ENCODE measurements at places on chromosomes 5 and 9.

GRCh38 chr5:132293992-132294727 is at the start of gene SLC22A4:
SLC22A4 (plus strand) TSS chr5:132294394; CDS start chr5:132294617, 223 bp downstream.
- peak; percentile 20 for DNase-seq

- no peak for DNase-seq
These were observed 7.8 kb downstream of the LCN9 start for GRCh38 chr9:135670721-135671590.

GRCh38 chr5:15529821-15530220 is 29.8 kb downstream of the FBXL7 start:
- no peak for DNase-seq

GRCh38 chr9:69122082-69122548 is 52.0 kb upstream of the TJP2 start:
- DNase-seq: no peak

- DNase-seq: no peak
These were observed 14.4 kb downstream of the ANKRD33B start for GRCh38 chr5:10578293-10578665.

DNA sequence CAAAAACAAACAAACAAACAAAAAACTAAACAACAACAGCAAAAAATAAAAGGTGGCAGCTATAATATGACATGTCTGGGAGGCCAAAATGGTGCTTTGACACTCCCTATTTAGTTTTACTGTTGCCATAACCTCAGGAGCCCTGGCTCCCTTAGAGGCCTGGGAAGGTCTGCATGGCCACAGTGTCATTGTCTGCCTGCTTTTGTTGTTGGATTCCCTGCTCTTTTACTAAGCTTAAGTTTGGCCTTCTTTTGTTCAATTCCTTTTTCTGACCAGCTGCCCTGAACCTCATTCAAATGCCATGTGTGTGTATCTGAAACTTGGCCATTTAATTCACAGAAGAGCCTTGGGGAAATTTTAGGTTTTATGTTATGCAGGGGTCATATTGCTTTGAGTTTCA is 458.2 kb downstream of the TMEM232 start:
- DNase-seq: no peak

- no peak for DNase-seq
These were observed 19.7 kb downstream of the DNAJA1 start for GRCh38 chr9:33044677-33045282.

- no peak for DNase-seq
These were observed at the start of gene CDH12 for GRCh38 chr5:22852807-22853660. CDH12 (minus strand) TSS chr5:22853344.

DNA sequence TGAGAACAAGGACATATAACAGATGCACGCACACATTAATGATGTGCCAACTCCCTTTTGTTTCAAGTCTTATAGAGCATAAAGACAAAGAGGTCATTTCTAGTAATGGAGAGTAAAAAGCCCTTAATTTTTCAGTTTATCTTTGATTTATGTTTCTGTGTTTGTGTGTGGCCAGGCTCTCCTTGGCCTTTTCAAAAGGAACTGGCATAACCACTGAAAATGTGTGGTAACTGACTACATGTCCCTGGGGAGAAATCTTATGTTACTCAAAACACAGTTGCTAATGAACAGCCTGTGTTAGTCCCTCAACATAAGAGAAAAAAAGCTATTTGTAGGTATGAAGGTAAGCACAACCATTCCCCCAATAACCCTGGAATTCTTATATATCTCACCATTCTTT is 47.6 kb upstream of the SHOC1 start:
- DNase-seq: no peak

DNA sequence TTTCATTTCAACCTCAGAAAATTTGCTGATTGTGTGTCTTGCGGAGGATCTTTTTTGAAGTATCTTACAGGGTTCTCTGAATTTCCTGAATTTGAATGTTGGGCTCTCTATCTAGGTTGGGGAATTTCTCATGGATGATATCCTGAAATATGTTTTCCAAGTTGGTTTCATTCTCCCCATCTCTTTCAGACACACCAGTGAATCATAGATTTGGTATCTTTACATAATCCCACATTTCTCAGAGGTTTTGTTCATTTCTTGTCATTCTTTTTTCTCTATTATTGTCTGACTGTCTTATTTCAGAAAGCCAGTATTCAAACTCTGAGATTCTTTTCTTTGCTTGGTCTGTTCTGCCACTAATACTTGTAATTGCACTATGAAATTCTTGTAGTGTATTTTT is 456.9 kb downstream of the PRELID2 start:
- DNase-seq: no peak

DNA sequence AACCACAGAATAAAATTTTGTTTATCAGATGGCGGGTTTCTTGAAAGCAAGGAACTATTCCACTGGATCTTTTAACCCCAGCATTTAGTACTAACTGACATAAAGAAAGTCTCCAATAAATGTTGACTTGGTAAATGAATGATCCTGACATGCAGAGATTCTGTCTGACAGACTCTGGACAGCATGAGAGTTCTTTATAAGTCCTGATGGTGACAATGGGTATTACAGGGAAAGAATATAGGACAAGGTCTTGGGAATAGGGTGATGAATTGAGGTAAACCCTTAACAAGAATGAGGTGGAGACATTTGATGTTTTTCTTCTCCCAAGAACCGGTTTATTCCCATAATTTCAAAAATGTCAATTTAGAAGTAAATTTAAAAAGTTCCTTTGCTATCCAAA is 453.9 kb downstream of the TUSC1 start:
- DNase-seq: no peak

- no peak for DNase-seq
These were observed 31.1 kb downstream of the PTTG1 start for GRCh38 chr5:160452795-160453194.

DNA sequence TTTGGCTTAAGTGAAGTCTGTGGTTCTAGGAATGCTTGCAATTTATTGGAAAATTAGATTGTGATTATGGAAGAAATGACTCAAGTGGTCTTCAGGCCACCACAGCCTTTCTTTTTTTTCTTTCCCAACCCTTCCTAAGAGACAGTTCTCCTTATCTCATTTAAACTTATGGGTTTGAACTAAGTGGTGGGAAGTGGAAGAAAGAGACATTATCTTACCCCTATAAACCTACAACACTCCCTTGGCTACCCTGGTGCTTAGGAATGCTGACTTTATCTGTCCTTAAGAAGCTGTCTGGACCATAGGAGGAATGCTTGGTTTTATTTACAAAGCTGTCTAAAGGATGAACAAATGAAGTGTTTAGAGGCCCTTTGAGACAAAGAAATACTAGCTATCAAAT is 5.1 kb upstream of the ERAP1 start:
- no peak for DNase-seq

GRCh38 chr9:31683116-31683515 is 701.3 kb upstream of the ACO1 start:
- DNase-seq: no peak

- no peak for DNase-seq
These were observed 44.9 kb upstream of the ZNF366 start for GRCh38 chr5:72552041-72552557.

DNA sequence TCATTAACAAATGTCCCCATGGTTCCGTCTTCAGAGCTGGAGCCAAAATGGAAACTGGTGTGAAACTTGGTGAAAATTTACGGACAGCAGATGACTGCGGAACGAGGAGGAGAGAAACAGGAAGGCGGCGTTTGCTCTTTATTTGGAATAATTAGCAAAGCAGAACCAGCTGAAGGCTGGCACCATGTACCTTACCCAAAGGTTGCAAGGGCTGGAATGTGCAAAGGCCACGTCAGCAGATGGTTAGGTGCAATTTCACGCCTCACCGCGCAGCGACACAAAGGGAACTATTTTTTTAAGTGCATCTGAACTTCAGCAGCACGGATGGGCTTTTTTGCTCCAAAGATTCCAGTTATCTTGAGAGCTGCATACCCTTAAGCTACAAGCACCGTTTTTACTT is 127.4 kb downstream of the COL23A1 start:
- no peak for DNase-seq

DNA sequence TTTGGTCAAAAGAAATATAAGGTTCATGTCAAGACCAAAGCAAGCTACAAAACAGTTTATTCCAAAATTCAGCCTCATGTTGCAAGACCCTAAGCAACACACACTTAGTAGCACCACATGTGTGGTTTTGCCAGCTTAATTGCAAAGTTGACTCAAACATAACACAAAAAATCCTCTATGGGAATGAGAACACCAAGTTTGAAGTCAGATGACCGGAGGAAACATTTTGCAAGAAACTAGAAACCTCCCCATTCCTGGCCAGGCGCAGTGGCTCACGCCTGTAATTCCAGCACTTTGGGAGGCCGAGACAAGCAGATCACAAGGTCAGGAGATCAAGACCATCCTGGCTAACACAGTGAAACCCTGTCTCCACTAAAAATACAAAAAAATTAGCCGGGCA is 261.8 kb downstream of the EBF1 start:
- DNase-seq: no peak

DNA sequence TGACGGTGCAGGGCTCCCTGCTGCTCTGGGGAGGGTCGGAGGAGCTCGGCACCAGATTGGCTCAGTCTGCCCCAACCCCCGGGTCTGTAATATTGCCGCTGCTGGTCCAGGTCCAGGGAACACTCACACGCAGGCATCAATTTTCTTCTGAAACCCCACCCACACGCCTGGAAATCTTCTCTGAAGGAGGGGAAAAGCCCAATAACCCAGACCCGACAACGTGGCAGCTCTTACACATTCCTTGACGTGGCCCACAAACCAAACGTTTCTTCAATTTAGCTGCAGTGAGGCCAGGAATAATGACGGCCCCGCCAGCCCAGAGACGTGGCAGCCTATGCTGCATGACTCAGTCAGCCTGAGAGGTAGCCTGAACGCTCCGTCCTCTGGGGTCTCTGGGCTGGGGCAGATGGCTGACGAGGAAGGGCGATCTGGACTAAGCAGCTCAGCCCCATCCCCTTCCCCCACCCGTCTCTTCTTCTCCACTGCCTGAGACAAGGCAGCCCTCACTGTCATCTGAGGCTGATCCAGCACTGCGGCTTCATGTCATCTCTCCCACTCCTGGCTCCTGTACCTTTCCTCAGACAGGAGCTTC is 9.9 kb upstream of the SPARC start:
- DNase-seq: no peak

DNA sequence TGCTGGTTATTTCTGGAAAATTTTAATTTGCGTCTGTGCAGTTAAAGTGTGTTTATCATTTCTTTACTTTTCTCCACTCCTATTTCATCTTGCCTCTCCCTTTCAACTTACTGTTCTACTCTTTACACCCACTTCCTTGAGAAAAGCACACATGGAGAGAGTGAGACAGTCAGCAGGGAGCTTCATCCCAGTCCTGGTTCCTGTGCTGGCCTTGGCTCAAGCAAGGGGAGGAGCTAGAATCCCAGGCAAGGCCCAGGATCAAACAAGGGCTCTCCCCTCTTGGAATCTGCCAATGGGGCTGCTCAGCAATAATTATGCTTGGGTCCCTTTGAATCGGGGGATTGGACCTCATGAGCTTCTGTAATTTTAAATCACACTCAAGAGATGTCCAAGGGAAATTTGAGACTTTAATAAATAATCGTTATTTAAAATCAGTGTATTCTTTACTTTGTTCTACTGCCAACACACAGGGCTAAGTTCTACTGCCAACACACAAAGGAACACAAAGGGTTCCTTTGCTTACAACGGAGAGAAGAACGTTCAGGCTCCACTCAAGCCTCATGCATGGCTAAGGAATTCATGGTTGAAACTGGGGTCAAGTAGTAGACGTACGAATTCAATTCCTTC is 439.3 kb upstream of the DAB2 start:
- DNase-seq: no peak

DNA sequence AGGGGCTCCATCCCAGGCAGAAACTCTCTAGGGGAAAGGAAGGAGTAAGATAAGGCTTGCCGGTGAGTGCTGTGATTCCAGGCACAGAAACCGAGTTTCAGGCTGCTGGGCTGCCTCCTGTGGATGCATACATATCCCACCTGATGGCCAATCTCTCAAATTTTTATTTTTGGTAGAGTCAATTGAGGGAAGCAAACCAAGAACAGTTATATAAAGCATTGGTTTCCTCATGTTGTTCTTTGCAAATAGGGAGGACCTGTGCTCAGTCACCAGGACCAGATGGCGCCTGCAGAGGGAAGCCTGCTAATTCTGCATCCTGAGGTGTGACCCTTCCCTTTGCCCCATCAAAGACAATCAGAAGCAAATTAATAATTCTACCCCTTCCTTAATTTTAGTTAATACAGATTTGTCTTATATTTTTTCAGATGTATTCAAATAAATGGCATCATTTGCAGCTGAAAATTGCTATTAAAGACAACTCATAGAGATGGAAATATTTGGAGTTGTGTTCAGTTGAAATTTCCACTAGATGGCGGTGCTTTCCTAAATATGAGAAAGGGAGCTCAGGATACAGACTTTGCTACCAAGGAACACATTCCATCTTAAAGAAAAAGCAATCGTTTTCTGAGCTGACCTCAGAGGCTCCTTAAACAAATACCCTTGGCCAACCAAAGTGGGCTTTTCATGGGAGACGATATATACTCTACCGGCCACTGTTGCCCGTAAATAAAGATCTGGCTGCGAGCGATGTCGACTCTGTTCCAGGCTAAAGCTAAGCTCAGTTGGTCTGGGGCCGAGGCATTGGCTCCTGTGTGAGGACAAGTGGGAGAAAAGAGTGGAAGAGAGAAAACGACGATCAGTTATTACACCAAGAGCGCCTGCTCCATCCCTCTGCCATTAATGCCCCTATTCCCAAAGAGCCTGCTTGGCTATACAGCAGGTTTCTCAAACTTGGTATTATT is 225.7 kb upstream of the KLF9 start:
- no peak for DNase-seq

GRCh38 chr5:351084-351920 is 29.8 kb downstream of the AHRR start:
- DNase-seq: no peak

- no peak for DNase-seq
These were observed at the start of gene ELAVL2 for GRCh38 chr9:23826120-23826629. ELAVL2 (minus strand) TSS chr9:23826240; CDS start chr9:23762234, 64,006 bp downstream.

- no peak for DNase-seq
These were observed 516.2 kb downstream of the ELAVL2 start for GRCh38 chr9:23309800-23310199.

DNA sequence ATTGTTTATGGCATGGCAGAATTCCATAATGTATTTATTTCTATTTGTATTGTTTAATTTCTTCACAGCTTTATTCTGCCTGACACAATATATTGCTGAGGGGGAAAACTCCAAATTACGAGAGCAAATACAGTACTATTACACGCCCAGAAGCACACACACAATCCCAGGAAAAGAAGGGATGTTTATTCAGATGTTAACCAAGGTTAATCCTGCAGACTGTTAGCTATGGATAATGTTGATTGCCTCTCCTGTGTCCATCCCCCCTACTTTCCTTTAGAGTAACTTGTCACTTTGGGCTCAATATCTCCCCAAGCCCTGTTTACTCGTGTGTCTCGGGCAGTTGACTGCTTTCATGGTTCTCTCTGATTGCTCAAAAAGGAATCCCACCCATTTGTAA is 84.2 kb upstream of the ERCC6L2 start:
- DNase-seq: no peak

Measured in activated T-helper 1 cell treated with Interleukin-2 at 50 U/mL for 16 hours (primary cell).